ENCODE measurements at places on chromosomes 11 and 22.

DNA sequence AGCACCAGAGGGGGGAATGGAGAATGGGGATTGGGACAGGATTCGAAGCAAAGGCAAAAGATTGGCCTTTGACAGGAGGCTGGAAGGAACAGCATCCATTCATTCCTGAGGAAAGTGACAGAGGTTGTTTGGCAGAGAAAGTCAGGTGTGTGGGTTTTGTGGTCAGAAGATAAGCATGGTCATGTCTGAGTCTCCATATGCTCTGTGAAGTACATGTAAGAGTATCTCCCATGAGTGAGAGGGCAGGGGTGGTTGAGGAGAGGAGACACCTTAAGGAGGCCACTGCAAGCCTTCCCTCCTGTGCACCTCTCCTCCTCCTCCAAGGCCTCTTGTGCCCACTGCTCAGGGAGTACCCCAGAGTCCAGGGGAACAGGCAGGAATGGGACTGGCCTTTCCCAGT, 1.9 kb upstream of the NLRP10 start:
- DNase-seq: no peak

DNA sequence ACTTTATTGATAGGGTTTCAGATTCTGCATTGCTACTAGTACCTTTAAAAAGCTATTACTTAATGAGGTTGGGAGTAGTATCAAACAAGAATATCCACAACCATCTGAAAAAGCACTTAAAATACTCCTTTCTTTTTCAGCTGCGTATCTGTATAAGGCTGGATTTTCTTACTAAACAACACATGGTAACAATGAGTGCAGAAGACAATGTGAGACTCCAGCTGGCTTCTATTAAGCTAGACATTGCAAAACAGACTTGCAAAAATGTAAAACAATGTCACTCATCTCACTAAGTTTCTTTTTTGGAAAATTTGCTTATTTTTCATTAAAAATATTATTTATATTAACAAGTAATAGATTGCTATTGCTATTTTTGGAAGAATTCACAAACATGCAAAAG, 132.6 kb downstream of the WNT11 start:
- no peak for DNase-seq

- no peak for DNase-seq
Measured at GRCh38 chr22:48096411-48096810, 1334.0 kb downstream of the TBC1D22A start.

GRCh38 chr11:131297441-131297840, 73.0 kb upstream of the NTM start:
- no peak for DNase-seq

- DNase-seq: peak; percentile 66
Measured at GRCh38 chr22:49930596-49931412, 12.4 kb downstream of the CRELD2 start.

GRCh38 chr11:68940651-68941323, 37.1 kb downstream of the IGHMBP2 start:
- DNase-seq: no peak

DNA sequence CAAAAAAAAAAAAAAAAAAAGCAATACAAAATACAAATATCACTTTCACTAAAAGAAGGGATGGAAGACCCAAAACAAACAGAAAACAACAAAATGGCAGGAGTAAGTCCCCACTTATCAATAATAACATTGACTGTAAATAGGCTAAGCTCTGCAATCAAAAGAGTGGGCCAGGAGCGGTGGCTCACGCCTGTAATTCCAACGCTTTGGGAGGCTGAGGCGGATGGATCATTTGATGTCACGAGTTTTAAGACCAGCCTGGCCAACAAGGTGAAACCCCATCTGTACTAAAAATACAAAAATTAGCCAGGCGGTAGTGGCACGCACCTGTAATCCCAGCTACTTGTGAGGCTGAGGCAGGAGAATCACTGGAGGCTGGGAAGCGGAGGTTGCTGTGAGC, 9.8 kb upstream of the PPP6R3 start:
- DNase-seq: no peak

- DNase-seq: no peak
Measured at GRCh38 chr11:103109818-103110388, 677 bp downstream of the DYNC2H1 start.

DNA sequence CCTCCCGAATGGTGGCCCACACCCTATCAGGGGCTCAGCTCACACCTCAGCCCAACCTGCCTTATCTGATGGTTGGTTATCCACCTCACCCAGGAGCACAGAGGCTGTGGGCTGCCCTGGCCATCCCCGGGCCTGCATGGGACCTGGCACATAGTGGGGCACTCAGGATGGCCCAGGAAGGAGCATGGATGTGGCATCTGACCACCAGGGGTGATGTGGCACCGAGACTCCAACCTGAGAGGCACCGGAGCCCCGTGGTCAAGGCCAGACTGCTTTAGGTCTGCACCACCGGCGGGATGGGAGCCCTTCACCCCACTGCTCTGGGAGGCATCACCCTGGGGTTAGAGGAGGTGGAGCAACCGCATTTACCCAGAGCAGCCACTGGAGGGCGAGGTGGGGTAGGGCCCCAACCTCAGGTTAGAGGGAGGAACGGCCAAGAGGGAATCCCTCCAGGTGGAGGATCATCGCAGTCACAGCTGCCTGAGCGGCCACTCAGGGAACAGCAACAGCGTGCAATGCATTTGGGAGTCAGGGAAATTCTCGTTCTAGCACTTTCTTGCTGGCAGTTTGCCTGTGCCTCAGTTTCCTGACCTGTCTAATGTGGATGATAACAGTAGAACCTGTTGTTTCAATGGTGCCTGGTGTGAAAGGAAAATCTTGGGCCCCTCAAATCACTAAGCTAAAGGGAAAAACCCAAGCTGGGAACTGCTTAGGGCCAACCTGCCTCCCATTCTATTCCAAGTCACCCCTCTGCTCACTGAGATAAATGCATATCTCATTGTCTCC, 52.9 kb upstream of the CARS1 start:
- no peak for DNase-seq

DNA sequence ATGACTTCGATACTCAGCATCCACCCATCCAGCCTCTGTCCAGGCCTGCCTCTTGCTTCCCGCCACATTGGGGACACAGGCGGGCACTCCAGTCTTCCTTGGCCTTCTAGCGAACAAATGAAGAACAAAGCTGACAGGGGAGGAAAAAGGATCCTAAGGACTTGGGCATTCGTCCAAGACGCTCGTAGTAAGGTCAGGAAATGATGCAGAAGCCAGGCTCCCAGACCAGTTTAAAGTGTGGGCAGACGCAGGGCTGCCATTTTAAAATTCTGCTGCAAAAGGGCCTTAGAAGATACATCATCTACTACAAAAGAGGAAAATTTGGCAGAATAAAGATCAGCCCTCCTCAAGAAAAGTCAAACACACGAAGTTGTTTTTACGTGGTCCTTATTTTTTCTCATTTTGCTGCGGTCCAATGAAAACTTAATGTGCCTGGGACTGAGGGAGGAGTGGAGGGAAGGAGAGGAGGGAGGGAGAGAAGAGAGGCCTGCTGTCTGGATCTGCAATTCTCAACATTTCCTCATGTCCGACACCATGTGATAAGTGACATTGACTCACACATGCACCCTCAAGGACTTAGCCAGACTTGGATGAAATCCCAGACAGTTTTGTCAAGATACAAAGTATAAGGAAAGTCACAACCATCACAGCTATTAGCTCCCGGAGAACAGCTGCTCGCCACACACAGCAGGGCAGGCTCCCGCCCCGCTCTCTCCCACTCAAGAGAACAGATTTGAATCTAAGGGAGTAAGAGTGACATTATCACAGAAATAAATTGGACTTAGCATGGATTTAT, 5.7 kb downstream of the DNAL4 start:
- no peak for DNase-seq

DNA sequence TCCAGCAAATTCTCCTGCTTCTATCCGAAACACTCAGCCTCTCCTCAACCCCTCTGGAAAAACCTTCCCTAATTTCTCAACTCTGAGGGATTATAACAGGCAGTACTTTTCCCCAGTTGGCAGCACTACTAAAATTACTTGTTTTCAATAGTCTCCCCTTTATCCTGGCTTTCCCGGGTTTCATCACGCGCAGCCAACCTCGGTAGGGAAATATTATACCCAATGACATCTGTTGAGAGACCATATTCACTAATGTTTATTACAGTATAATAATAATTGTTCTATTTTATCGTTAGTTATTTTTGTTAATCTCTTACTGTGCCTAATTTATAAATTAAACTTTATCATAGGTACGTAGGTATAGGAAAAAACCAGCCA, 330 bp upstream of the POLD3 start:
- no peak for DNase-seq

DNA sequence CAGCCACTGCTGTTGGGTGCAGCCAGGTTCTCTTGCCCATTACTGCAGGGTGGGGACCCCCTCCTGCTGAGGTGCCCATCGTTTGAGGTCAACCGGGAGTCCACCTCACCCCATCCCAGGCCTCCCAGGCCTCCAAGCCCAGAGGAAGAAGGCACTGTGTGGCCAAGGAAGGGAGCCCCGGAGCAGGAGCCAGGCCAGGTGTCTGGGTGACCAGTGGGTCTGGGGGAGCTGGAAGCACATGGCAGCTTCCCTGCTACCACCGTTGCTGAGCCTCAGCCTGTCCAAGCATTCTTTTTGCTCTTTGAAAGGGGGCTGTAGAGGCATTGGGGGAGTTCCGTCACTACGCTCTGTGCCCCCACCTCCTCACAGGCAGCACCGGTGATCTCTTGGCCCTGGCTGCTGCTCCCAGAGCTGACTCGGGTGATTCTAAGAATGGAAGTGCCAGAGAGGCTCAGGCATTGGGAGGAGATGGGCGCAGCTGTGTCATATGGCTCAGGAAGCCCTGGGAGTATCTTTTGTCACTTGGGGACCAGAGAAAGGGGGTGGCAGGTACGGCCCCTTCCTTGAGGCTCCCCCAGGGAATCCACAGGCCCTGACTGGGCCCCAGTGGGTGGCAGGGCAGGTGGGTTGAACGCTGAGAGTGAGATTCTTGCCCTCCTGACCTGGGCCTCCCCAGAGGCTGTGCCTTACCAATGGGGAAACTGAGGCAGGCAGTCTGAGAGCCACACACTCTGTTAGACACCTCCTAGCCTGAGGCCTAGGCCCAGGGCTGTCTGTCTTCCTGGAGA, 1.9 kb downstream of the SEPTIN5 start:
- no peak for DNase-seq

DNA sequence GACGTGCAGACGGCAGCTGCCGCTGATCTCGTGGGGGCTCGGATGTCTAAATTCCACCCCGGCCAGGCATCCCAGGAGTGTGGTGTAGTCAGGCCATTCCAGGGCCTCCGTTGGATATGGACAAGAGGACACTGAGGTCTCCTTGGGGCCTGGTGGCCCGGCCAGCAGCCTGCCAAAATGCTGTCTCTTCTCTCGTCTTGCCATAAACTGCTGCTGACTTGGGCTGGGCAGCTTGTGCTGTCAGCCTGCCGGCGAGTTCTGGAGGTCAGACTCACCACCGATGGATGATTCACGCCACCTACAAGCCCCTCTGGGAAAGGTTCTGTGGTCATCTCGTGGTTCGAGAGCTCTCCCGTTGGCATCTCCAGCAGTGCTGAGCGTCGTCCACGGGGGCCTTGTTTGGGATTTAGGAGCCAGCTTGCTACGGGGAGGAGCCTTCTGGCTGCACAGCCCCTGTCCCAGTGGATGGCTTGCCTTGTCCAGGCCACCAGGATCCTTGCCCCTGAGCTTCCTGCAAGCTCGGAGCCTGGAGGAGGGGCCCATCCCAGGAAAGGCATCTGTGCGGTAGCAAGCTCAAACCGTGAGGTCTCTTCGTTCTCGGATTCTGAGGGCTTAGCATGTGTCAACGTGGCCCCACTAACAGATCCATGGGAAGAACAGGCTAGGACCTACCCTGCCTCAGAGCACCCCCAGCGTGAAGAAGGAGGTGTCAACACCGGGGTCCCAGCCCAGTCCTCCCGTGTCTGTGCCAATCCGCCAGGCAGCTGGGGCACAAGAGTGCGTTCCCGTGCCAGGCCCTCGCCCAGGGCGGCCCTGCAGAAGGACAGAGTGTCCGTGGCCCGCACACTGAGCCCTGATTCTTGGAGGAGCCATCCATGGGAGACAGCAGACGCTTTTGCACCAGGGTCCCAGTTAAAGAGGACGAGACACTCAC, 1114.1 kb downstream of the BRD1 start:
- DNase-seq: no peak

DNA sequence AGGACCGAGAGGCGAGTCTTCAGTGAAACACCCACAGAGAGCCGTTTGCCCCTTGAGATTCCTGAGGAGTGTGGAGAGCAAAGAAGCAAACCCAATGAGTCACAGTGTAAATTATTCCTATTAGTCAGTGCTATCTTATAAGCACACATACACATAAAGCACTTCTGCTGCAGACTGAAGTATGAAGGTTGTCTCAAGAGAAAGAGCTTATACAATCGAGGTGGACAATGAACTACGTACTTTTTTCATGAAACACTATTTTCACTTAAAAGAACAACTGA, 37.3 kb downstream of the GALNT18 start:
- DNase-seq: peak; percentile 83

- no peak for DNase-seq
Measured at GRCh38 chr11:116207019-116207418, 565.8 kb downstream of the BUD13 start.

DNA sequence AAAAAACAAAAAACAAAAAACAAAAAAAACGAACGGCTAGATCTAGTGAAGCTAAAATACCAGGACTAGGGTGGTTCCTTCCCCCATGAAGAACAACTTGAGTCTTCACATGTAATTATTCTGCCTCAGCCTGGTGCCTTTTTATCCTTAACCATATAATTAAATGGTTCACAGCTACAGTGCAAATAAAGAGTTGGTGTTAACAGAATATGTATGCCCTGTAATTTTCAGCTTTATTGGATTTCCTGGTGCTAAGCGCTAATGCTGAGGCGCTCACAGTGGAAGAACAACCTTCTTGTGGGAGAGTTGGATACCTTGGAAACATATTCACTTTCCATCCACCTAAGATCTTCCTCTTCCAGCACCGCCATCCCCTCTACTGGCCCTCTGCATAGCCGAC, 158.5 kb upstream of the SORL1-AS1 start:
- no peak for DNase-seq

GRCh38 chr11:36010010-36010740, 66.3 kb downstream of the LDLRAD3 start:
- DNase-seq: no peak

DNA sequence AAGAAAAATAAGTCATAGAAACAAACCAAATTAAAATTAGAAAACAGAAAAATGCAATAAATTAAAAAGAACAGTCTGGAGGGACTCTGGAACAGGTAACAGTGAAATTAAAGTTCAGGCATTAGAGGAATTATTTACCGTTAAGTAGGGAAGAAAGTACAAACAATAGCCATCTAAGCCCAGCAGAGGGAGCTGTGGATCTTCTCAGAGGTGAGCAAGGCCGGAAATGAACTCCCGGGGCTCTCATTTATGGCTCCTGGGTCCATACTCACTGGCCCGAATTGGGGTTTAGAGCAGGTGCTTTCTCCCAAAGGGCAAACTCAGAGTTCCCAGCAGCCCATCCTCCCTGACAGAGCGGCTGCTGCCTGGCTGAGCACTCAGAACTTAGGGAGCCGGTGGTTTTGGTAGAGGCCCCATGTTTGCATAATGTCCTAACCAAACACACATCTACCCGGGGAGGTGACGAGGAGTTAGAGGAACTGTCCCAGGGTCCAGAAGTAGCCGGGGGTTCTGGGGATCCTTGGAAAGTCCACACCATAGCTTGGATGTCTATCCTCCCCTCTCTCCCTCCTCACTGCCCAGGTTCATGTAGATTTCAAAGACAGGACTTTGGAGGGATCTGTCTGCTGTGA, 87.8 kb upstream of the VPREB1 start:
- peak; percentile 38 for DNase-seq

Measured in SJSA1 (cell line).